Stimulated activated CD4-positive, alpha-beta T cell treated with anti-CD3 and anti-CD28 coated beads, Interleukin-15, amount 100 ng/mL, for 1 hour (primary cell): ENCODE measurements at places on chromosomes 7 and 10.

DNA sequence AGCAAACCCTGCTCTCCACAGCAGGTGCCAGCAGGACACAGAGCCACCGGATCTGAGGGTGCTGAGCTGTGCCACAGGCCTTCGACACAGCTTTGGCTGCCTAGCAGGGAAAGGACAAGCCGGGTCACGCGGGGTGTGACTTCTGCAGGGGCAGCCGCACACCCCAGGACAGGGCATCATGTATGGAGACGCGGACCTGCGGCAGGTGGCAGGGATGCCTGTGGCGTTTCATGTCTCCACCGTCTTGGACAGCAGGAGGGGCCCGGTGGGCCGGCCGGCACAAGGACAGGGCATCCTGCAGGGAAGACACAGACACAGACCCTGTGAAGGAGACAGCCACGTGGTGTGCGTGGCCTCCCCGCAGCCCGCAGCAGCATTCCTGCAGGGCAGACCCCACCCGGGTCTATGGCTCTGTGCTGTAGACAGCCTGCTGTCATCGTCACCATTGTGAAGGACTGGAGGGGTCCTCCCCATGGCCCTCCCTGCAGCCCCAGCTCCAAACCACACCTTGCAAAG lies 109.2 kb downstream of the PDGFA start:
- no peak for DNase-seq

DNA sequence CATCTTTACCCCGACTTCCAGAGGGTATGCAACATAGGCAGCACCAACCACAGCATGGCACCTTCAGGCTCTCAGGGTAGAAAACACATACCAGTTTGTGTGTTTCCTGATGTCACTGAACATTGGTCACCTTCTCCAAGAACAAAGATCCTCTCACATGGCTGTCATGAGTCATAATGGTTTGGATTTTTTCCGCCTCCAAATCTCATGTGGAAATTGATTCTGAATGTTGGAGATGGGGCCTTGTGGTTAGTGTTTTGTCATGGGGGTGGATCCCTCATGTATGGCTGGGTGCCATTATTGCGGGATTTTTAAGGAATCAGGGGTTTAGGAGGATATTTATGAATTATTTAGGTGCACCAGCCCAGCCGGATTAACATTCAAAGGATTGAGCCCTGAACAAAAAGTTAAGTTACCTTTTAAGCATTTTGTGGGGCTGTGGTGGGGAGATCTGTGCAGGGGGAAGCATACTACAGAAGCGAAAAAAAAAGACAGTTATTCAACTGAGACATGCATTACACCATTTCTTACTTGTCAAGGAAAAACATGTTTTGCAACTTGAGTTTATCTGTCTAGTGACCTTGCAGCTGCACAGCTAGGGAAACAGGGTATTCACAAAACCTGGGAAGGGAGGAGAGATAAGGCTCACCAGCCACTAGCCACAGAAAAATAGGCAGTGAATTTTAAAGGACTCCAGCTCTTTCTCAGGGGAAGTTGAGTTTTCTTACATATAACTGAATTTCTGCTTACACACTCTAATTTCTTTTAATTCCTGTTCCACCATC lies 774.1 kb upstream of the AUTS2 start:
- no peak for DNase-seq

DNA sequence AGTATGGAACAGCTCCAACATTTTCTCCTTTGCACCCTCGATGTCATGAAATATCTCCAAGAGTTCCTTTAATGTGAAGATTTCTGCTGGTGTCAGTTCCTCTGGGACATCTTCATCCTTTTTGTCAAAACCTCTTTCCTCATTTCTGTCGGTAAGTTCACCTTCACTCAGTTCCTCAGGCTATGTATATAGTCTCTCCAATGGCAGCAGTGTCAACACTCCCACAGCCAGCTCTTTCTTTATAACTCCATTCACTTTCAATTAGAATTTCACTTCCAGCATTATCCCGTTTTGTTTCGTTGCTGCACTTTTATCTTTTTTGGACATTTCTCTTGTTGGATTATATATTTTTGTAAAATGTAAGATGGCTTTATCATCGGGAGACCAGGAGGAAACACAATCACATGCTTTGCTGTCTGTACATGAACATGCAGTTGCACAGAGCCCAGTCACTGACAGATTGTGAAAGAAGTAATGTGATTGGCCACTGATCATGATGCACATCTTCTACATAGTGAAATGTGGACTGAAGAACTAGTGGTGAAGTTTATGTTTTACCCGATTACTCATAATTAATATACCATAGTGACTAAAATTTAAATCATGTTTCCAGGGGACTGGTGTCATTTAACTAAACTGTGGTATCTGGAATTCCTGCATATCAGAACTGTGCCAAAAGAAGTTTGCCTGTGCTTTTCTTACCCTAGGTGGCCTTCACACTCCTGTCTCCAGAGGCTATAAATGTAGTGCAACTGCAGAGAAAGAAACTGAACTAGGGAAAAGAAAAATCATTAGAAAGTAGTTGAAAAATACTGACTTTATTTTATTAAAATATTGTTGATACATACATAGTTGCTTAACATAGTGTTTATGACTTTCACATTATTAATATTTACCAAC lies 289.6 kb downstream of the PPP1R3A start:
- DNase-seq, result no peak

GRCh38 chr7:80135309-80136104 lies 876 bp downstream of the GNAI1 start:
- DNase-seq, result no peak

- no peak for DNase-seq
These were observed 12.4 kb upstream of the MTERF1 start for GRCh38 chr7:91892821-91893340.

DNA sequence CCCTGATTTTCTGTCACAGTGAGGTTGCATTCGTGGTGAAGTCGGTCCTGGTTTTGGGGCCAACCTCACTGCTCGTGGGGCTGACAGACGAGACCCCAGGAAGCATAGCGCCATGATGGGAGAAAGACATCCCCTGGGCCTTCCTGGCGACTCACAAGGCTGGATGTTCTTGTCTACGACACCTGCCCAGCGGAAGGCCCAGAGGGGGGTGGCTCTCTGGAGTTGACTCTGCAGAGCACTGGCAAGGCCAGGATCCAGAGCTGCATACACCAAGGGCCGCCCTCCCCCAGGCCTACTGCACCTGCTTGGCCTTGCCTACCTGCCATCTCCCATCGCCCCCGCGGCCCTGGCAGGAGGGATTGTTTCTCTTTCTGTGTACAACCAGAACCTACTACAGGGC lies 608.9 kb downstream of the PTPRN2 start:
- DNase-seq, result no peak

GRCh38 chr7:106542550-106543220 lies 118.3 kb downstream of the CCDC71L start:
- DNase-seq, result no peak

DNA sequence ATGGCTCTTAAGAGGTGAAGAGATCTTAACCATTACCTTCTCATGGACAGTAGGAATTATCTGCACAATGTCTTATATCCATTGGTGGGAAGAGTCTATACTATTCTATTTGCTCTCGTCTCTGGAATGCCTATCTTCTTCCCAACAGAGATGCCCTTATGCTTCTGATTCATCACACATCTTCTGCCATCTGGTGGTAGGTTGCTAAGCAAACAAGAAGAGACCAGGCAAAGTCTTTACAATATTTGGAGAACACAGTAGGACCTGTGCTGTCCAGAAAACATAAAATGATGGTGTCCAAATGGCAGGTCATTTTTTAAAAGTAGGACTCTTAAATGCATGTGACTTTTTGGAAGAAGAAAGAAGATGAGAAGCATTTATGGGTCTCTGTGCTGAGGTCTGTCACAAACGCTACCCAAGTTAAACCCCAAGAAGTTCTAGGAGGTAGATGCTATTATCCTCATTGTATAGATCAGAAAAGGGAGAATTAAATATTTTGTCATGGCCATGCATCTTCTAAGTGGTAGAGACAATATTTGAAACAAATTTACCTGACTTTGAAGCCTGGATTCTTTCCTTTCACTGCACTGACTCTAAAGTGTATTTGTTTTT lies 67.8 kb upstream of the NXPH1 start:
- no peak for DNase-seq

DNA sequence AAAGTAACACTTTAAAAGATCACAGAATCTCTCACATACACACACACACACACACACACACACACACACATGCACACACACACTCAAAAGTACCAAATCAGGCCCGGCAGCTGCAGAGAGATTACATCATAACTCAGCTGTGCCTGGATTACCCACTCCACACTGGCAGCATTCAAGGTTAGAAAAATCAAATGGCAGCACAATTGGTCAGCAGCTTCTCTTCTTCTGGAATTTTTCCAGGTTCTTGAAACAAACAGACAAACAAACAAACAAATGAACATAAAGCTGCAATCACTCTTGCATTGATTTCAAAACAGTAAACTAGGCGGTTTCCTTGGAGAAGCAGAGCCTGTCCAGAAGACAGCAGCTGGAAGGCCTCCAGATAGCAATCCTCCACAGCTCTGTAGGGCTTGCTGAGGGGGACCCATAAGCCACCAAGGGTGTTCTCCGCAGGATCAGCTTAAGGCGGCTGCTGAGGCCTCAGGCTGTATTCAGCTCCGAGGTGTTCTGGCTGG lies 24.5 kb upstream of the FAM133B start:
- DNase-seq, result no peak

DNA sequence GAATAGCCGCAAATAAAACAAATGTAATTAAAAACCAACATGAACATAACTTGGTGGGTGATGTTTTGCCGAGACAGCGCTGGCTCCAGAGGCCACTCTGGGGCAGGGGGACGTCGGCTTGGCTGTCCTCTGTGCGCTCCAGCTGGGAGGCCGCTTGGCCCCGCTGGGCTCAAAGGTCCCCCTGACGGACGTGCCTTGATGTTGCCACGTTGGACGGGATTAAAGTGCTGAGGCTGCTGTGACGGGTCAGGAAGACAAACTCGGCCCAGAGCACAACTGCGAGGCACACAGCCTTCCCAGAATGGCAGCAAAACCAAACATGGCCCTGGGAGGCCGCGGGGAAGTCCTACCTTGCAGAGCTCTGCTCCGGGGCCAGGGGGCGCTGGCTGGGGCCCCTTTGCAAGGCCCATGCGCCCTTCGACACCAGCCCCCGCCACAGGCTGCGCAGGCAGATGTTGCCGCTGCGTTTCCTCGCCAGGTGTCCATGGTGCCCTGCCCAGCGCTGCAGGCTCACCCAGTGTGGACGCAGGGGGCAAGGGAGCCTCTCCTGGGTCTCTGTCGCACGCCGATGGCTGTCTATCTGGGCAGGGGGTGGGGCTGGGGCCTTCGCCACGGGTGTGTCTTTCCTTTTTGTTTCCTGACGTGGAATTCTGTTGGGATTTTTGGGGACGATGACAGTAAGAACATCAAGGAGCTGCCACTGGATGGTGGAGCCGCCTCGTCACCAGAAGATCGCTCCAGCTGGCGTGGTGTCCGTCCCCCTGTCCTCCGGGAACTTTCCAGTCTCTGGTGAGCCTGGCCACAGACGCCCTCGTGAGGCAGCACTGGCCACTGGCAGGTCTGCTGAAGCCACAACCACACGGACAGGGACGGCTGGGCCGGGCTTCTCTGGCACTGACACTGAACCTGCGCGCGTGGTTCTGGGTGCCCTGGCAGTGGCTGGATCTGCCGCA lies 99.6 kb upstream of the DIP2C start:
- no peak for DNase-seq

DNA sequence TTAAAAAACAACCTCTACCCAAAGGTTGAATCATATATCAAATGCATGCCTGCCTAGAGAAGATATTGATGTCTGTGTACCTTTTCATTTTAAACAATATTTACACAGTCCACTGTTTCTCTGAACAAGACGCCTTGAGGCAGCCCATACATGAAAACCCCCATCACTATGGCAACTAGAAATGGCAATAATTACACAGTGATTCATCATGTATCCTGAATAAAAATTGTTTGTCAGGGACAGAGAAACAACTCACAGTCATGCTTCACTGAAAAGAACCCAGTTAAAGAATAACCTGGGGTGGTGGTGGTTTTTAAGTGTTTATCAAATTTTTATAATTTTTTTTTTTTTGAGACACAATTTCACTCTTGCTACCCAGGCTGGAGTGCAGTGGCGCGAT lies 19.7 kb downstream of the DNAJC12 start:
- DNase-seq, result no peak

- DNase-seq, result no peak
These were observed 50.3 kb downstream of the TPK1 start for GRCh38 chr7:144785521-144785920.

- DNase-seq, result no peak
These were observed 27.1 kb downstream of the AKR1B1 start for GRCh38 chr7:134431815-134432214.

- no peak for DNase-seq
These were observed 139.4 kb downstream of the SKIDA1 start for GRCh38 chr10:21385996-21386585.

GRCh38 chr7:151327659-151328058 lies 14.0 kb upstream of the NUB1 start:
- no peak for DNase-seq

- no peak for DNase-seq
These were observed 135.2 kb downstream of the INHBA start for GRCh38 chr7:41567731-41568114.

- DNase-seq, result no peak
These were observed 167.4 kb upstream of the PRSS58 start for GRCh38 chr7:142425281-142425680.

DNA sequence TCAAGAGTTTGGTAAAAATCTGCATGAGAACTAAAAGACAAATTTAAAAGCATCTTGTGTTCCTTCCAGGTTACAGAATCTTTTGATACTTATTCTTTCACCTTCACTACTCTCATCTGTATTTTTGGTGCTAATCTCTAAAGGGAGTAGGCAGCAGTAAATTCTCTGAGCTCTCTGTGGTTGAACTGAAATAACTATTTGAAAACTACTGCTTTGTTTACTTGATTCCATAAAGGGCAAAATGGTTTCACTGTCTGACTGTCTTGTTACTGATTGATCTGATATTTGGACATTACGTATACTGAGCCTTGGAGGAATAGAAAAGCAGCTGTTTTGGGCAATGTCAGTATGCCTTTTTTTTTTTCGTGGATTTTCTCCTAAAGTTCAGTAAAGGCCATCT lies 103.3 kb downstream of the CHRM2 start:
- DNase-seq, result no peak

DNA sequence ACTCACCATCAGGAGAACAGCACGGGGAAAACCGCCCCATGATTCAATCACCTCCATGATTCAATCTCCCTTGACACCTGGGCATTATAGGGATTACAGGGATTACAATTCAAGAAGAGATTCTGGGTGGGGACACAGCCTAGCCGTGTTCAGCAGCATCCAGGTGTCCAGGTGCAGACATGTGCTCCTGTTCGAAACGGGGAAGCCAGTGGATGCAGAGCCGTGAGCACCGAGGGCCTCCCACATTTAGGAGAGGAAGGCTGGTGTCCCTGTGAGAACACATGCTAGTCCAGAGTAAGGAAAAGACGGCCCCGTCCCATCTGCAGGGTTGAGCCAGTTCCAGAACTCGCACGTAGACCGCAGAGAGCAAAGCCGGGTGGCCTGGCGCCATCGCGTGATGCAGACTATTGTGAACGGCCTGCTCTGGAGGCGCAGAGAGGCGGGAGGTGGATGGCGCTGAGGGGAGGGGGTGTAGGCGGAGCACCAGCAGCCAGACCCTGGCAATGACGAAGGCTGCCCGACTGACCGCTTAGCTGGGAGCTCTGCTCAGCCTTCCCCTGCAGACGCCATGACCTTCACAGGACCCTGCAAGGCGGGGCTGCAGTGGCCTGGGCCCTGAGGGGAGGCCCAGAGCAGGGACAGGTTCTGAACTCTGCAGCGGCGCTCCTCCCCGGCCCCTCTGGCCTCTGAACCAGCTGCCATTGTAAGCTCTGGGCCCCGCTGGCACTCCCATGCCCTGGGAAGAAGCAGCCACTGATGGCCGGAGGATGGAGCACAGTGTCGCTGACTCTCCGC lies 141.6 kb upstream of the TCERG1L start:
- DNase-seq, result no peak
